ENCODE measurements at places on chromosomes 13 and 19. TPM values are rescaled to one million over a fixed set of nuclear protein-coding genes. Genes with fewer than 3 reads are reported as not detected.

The MCEMP1 gene
- total RNA-seq: not detected

The PDX1 gene
- not detected for total RNA-seq

The S1PR5 gene
- 6.4 TPM for total RNA-seq

The IGFL1 gene
- not detected for total RNA-seq

The ZNF260 gene
- 2.9 TPM for total RNA-seq

The METTL21C gene
- total RNA-seq: not detected

The ADGRE1 gene
- 8.3 TPM for total RNA-seq

The RXFP2 gene
- total RNA-seq: not detected

The COX7A1 gene
- not detected for total RNA-seq

The CERS1 gene
- total RNA-seq: not detected

The MBD3L3 gene
- total RNA-seq: not detected

The C1QTNF9B gene
- total RNA-seq: not detected

The CLEC17A gene
- not detected for total RNA-seq

The LHB gene
- not detected for total RNA-seq

The CLDN10 gene
- not detected for total RNA-seq

The ZNF738 gene
- 9.9 TPM for total RNA-seq
